ENCODE measurements at places on chromosomes 7 and 10.

GRCh38 chr7:105587909-105588635 is 6.8 kb upstream of the EFCAB10 start:
- no peak for DNase-seq

DNA sequence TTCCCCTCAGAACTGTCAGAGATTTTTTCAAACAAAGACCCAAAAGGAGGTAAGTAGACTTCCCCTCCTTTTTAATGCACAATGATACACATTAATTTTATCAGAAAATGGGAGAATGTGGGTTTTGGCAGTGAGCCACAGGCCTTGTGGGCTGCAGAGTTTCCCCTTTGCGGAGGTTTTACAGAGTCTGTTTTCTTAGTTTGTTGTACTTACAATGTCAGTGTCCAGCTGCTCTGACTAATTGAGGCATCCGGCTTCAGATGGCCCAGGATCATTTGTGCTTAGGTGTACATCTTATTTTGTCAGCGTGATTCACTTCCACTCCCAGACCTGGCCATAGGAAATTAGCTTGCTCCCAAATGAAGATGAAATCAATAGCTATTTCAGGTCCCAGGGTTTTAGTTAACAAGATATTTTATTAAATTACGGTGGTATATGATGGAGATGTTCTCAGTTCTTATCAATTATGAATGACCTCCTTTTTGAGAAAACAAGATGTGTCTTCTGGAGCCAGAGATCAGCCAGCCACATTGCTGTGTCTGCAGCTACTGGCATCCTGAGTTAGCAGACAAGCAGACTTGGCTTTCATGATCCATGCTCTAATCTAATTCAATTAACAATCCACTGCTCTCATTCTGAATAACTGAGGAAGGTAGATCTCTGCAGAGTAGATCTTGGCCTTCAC is 1086.6 kb upstream of the SORCS1 start:
- no peak for DNase-seq

DNA sequence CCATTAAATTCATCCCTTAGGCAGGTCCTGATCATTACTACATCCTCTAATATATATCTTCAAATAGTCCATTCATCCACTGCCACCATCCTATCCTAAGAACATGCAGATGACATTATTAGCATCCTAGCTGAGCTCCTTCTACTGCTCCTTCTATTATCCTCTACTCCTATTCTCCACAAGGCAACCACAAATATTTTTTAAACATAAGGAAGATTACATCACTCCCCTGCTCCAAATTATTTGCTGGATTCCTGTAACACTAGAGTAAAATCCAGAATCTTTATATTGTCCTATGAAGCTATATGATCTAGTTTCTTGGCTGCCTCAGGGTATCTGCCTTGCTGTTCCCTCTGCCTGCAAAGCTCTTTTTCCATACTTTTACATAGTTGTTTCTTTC is 176.3 kb upstream of the SLC26A5 start:
- no peak for DNase-seq

DNA sequence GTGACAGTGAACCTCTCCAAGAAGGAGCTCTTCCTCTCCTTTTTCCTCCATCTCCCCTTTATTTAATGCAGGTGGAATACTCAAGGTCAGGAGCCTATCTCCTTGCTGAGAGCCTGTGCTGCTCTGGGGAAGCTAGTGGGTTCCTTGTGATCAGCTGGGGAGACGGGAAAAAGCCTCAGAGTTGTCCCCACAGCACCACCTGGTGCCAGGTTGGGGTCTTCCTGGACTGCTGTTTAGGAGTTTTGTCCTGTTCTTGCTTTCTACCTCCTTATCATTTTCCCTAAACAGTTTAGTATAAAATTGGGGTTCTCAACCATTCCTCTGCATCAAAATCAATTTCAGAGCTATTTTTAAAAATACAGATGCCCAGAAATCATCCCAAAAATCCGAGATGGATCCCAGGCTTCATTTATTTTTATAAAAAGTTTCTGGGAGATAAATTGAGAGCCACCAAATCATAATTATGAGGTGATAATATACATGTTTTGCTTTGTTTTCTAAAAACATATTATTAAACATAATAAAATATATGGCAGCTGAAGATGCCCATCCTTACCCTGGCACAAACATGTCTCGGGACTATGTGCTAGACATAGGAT is 44.3 kb downstream of the MACC1 start:
- DNase-seq, result no peak

DNA sequence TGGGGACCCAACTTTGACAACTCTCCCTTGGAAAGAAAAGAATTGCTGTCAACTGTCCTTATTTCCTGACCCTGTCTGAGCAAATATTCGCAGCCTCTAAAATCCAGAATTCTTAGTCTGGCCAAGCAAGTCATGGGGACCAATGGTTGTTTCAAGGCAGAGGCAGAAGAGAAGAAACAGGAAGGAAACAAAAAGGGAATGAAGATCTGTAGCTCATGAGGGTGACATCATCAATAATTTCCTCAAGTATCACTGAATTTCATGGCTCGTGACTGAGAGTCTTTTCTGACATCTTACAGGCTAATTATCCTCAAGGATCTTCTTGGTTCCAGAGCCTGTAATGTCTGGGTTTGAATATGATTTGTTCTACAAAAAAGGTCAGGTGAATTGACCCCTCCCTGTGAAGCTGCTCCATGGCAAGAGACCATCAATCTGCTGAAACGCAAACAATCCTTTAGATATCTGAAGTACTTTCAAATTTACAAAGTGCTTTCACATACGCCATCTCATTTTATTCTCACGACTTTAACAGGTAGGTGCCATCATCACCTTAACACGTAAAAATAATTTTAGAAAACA is 5.8 kb downstream of the CDK6 start:
- no peak for DNase-seq

GRCh38 chr10:73814276-73814895 is 3.0 kb upstream of the NDST2 start:
- no peak for DNase-seq

DNA sequence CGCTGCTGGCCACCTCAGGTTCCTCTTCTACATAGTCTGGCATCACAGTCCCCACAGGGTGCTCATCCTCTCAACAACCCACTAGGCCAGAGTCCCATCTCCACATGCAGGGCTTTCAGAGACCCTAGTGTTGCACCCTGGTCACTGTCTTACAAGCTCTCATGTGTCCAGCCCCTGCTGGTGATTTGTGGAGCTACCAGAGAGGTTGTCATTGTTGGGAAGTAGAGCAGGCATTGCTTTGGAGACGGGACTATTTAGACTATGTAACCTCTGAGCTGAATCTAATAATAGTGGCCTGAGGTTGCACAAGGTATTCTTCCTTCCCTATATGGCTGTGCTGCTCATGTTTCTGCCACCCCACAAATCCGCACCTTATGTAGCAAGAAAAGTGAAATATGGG is 135.3 kb upstream of the VWC2 start:
- DNase-seq, result no peak

GRCh38 chr7:98024075-98024474 is 34.1 kb upstream of the OCM2 start:
- DNase-seq, result no peak

DNA sequence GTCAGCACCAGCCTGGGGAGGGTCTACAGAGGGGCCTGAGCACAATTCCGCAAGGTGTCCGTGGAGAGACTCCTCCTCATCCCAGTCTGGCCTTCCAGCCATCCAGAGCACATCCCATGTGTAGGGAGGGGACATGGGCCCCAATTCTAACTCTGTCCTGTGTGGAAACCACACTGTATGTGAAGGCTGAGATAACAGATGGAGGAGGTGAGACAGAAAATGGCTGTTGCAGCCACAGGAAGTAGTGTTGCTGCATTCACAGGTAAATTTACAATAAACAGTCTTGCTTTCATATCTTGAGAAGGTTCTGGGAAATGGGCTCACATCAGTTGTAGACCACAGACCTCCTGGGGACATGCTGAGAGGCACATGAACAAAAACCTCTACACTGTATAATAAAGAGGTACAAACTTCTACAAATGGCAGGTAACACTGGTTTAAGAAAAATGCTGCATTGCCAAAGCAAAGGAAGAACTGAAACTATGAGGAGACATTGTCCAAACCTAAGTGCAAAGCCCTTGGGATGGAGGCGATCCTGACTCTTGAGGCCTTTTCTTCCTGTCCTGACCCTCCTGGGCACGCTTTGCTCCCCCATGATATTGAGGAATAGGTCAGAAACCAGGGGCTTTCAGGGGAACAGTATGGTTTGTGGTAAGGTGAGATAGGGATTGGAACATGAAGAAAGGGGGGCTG is 21.6 kb upstream of the GIMAP2 start:
- DNase-seq, result no peak

DNA sequence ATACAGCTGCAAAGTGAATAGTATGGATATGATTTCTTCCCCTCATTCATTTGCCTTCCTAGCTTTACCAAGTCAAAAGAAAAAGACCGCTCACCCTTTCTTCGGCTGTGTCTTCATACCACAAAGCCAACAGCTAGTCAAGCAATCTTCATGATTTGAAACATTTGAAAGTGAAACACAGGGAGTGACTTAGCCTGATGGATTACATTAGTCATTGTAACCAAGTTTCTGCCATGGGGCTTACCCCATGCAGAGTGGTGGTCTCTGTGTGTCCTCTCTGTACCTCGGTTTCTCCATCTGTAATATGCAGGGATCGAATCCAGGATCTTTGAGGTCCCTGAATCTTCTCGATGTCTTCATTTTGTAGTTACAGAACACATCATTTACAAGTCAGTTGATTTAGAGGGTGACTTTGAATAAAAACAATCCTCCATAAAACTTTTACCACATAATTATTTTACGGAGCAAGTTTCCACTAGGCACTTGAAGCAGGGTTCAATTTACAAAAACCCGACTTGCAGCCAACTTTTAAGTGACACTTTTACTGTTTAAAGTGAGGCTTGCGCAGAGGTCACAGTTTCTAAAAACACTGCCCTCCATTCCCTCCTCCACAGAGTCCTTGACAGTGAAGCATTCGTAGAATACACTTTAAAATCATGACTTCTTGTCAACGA is 2.2 kb upstream of the LGI1 start:
- DNase-seq, result no peak

DNA sequence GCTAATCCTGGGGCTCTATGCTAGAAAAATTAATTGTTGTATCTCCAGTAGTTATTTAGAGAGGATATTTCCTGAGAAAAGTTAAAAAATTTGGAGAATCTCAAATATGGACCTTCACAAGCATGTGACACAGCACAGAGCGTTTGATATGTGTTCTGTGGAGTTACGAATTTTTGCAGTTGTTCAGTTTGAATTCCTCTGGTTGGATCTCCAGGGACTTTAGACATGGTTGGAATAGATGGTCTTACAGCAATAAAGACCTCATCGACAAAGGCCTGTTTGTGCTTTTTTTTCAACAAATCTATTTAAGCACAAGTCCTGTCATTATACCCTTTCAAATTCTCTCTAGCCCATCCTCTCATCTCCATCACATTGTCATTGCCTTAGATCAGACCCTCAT is 138.0 kb downstream of the TES start:
- no peak for DNase-seq

DNA sequence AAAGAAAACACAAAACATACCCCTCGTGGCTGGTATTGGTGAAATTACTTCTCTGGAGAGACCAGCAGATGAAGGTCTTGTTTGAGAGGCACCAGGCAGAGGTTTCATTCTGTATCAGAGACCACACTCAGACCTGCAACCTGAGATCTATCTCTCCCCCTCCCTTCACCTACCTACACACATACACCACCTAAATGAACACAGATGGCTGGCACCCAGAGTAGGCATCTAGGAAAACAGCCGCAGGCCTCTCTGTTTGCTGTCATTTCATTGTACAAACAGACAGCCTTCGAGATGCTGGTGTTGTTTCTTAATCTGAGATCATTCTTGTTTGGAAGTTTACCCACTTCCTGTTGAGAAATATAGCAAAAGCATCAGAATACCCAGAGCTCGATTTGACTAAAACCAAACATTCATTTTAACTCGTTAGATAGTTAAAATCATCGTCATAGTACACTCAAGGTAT is 173.9 kb upstream of the SLC25A13 start:
- DNase-seq, result no peak

GRCh38 chr10:49605939-49606509 is 4.1 kb upstream of the SLC18A3 start:
- DNase-seq, result no peak

- DNase-seq, result no peak
Observed at GRCh38 chr7:70867513-70867912, 264.4 kb upstream of the GALNT17 start.

Data from GOT3 (cell line).